ENCODE measurements at places on chromosomes 16 and 17.

DNA sequence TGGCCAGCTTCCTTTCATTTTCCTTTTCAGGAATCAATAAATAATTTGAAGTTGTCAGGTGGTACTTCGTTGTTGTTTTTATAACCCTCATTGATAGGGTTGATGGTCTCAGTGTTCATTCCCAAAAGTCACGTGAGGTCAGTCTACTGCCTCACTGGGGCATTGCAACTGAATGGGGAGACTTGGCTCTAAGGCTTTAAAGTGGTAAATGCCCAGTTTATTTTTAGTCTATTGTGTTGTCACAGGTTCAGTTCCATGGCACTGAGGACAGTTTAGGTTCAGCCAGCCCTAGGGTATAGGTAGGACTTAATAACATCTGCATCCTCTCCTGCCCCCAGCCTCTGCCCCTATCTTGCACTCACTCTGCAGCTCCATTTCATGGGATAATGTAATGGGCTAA lies 33.5 kb upstream of the NGFR start:
- no peak for DNase-seq

- no peak for DNase-seq
Observed at GRCh38 chr16:57022445-57022844, 33.1 kb downstream of the NLRC5 start.

DNA sequence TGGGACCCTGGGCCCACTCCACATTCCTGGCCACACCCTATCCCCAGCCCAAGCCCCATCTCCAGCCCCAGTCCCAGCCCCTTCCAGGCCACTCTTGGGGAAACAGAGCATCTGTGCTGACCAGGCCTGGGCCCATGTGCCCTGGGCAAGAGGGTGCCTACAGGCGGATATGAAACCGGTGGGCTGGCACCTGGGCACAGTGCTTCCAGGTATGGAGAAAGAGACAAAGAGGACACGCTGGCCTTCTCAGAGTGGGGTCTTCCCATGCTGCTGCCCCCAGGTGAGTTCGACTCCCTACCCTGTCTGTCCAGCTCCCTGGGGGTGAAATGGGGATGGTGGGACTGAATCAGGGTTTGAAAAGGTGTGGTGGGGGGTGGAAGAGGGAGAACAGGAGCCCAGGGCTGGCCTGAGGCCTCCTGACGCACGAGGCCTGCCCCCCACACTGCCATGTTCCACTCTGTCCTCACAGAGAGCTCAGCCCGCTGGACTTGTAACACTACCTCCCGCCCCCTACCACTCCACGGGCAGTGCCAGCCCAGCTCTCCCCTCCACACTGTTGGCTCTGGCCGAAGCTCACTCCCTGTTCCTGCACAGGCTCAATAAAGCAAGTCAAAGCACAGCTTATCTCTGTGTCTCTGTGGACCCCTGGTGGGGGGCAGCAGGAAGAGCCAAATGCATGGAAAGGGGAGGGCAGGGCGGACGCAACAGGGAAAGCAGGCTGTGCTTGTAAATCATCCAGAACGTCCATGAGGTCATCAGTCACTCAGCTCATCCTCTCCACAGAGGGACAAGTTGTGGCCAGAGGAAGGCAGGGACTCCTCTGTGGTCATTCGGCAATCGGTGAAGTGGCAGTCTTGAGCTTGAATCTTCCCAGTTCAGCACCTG lies 71.1 kb upstream of the TMEM97 start:
- DNase-seq: no peak

- no peak for DNase-seq
Observed at GRCh38 chr17:44961921-44962350, 6.2 kb downstream of the C1QL1 start.

DNA sequence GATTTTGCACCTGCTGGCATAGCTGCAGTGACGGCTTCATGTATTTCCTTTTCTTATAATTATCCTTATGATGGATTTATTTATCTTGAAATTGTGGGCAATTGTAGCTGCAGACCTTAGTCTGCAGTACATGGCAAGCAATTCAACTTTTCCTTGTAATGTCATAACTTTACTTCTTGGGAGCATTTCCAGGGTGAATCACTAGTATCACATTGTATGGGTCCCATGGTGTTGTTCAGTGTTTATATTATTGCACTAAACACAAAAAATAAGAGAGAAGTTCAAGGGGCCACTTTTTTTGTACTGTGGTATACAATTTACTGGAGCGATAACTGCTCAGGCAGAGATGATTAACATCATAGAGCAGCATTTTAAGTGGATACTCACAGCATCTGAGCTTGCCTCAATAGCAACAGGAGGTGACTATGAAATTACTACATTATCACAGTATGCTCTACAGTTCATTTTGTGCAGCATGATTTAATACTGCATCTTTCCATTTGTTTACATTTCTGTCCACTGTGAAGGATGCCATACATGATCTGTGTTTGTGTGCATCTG lies 169.5 kb downstream of the STX8 start:
- DNase-seq: no peak

All from stimulated activated CD4-positive, alpha-beta T cell treated with anti-CD3 and anti-CD28 coated beads, Interleukin-15, amount 100 ng/mL, for 1 hour (primary cell).